Stimulated activated CD4-positive, alpha-beta T cell treated with anti-CD3 and anti-CD28 coated beads, Interleukin-15, amount 100 ng/mL, for 48 hours (primary cell): ENCODE measurements at places on chromosomes 6 and 20.

DNA sequence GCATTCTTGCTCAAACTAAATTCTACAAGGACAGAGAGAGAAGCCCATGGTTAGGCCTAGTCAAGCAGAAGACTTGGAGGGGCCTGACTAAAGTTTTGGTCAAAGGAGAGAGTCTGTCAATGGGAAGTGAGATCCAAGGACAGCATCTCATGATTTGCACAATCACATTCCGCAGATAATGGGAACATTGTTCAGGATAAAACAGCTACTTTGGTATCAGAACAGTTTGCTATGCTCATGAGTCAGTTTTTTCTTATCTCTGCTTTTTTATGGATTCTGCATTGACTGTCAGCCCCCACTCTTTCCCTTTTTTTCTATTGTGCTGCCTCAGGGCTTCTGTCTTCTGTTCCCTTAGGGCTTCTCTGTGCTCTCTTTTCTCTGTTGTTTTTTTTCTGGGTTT is 28.6 kb downstream of the AKAP7 start:
- no peak for DNase-seq

DNA sequence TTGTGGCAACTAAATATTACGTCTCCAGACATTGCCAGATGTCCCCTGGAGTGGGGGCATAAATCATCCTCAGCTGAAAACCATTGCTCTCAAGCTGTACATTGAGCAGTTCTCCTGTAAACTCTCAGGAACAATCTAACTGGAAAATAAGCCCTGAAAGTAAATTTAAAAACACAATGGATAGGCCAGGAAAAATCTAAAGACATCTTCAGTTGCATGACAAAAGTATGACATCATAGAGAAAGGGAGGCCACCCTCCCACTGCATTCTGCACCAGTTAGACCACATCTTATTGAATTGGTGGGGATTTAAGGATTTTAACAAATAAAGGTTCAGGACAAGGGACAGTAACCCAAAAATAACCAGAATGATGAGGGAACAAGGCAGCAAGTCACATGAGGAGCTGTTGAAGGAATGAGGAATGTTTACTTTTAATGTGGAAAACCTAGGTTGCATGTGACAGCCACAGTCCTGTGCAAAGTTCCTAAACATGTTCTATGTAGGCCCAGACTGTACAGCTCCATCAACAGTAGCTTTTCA is 5.3 kb downstream of the PLA2G7 start:
- no peak for DNase-seq

- no peak for DNase-seq
Measured at GRCh38 chr20:5691918-5692618, 58.1 kb upstream of the SHLD1 start.

GRCh38 chr6:133748628-133749027 is 140.3 kb upstream of the TCF21 start:
- no peak for DNase-seq

DNA sequence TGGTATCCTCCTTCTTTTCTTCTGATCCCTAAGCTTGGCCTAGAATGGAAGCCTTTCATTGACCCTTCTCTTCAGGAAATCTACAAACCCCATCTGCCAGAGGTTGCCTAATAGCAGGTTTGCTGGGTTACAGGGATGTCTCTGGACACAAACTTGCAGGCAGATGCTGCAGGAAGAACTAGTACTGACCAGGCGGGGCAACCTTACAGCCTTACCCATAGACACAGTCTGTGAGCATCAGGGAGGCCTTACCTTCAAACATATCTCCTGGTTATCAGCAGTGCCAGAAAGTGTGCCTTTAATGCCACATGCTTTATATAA is 2.6 kb downstream of the SCUBE3 start:
- DNase-seq, result no peak

GRCh38 chr6:122568797-122569221 is 41.4 kb upstream of the PKIB start:
- no peak for DNase-seq

DNA sequence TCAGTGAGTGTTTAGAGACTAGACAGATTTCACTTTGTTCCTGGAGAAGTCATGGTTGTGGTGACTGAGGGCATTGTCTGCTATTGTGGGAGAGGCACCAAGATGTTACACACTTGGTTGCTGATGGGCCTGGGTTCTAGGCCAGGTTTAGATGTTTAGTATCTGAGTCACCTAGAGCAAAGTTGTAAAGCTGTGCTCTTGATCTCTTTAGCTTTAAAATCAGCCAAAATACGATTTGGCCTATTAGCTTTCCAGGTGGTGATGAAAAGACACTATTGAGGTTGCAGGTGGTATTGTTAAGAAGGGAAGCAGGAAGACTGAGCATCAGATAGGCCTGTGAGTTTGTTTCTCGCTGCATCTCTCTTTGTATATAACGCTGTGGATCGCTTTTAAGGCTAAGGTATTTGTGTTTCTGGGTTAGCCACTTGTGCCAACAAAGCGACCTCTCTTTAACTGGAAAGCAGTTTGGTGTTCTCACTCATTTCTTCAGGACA is 48.6 kb downstream of the FOXO3 start:
- no peak for DNase-seq

- DNase-seq, result no peak
Measured at GRCh38 chr6:170402318-170403040, 95.9 kb downstream of the FAM120B start.

DNA sequence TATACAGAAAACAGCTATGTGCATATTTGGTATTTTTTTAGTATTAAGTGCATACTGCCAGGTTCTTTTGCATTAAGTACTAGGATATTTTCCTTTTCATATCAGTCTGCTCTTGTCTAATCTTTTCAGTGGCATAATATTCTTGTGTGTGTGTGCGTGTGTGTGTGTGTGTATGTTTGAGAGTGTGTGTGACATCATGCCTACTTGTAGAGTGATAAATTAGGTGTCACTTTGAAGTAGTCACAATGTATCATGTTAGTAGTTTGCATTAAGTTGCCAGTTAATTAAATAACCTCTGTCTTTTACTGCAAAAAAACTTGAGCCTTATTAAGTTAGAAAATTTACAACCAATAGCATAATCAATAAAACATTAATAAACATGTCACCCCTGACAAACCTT is 65.3 kb downstream of the CD83 start:
- DNase-seq, result no peak

- no peak for DNase-seq
Measured at GRCh38 chr20:41534842-41535241, 83.3 kb downstream of the CHD6 start.

DNA sequence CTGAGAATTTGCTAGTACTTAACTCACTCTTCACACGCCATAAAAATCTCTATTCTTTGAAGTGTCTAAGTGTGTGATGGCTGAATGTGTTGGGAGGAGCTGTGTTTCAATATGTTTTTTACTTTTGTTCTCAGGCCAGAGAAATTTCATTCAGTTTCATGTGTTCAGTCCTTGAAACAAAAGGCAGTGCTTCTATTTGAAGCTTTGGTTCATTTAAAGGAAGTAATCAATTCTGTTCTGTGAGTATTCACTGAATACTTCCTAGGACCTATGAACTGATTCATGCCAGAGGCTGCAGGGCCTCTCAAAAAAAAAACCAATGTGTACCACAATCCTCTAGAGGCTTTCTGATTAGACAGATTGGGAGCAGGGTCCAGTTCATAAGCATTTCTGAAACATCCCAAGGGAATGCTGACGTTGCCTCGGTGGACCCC is 12.4 kb upstream of the F13A1 start:
- DNase-seq, result no peak

DNA sequence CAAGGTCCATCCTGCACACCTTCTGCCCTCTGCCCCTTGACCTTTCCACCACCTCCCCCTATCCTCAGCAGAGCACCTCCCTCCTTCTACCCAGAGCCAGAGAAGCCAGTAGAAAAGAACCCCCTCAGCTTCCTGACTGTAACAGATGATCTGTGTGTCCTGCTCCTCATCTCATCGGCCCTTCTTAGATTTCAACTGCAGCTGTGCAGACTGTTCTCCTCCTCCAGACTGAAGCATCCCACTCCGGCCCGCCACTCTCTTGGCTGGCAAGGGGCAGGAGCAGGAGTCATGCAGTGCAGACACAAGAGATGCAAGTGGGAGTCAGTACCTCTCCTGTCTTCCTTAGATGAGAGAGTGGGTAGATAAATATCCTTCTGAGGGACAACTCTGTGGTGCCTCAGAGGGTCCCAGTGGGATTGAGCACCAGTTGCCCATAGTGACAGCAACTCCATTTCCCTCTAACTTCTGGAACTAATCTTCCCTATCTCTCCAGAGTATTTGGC is 163.5 kb upstream of the MLN start:
- no peak for DNase-seq

DNA sequence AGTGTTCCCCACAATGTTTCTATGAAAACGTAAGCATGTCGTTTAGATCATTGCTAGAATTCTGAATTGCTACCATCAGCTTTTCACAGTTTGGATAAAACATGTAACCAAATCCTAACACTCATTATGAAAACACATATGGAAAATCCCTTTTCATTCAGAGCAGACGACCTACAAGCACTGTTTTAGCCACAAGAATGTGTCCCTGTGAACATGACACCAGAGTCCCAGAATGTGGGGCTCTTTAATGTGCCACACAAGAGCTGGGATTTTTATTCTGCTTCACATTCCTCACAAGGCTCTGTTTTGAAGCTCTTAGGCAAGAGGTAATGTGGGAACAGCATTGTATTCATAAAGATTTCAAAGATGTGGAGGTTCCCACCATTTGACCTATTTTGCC is 141.1 kb upstream of the CITED2 start:
- no peak for DNase-seq

DNA sequence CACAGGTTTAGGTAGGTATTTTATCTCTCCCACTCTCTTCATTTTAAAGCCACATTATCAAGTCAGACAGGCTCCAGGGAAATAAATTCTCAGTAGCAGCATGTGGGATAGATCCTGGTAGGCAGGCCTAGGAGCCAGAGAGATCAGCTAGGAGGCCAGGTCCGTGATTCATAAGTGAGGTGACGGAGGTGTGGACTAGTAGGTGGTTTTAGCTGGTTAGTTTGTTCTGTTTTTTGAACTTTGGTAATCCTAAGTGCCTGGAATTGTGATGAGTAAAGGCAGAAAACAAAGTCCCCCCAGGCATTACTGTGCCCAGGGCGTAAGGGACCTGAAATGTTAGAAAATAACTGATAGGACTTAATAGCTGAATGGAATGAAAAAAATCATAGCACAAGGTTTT is 53.6 kb upstream of the E2F3 start:
- no peak for DNase-seq

GRCh38 chr6:56753811-56754210 is 111.1 kb upstream of the DST start:
- DNase-seq, result no peak
